ENCODE measurements at places on chromosomes 5 and 9.

- peak; percentile 22 for DNase-seq
Observed at GRCh38 chr9:36191290-36191645, 547 bp downstream of the CLTA start.

DNA sequence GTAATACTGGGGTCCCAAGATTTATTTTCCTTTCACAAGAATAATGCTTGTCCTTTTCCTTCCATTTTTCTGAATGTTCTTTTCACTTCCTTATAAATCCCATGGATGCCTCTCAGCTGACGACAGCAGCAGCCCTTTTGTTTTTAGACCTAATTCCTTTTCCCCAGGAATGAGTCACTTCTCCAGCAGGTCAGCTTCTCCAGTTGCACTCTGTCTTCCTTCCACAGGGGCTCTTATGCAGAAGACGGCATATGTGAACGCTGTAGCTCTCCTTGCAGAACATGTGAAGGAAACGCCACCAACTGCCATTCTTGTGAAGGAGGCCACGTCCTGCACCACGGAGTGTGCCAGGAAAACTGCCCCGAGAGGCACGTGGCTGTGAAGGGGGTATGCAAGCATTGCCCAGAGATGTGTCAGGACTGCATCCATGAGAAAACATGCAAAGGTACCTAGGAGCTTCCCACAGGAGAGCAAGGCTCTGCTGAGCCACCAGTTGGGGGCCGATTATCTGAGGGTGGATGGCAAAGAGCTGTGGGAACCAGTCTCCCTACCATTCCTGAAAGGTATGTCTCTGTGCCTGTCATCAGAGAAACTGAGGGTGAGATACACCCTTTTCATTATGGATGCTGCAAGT lies 72.9 kb downstream of the RFK start:
- peak; percentile 90 for DNase-seq

DNA sequence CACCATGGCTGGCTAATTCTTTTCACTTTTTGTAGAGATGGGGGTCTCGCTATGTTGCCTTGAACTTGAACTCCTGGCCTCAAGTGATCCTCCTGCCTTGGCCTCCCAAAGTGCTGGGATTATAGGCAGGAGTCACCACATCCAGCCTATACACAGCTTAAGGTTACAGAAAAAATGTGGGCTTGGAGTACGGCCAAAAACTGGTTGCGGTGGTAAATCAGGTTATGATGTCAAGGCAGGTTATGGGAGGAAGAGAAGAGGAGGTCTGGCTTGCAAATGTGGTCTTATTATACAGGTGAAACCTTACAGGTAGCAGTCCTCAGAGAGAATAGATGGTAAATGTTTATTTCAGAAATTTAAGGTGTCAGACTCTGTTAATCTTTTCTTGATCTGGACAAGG lies 30.7 kb upstream of the SYK start:
- no peak for DNase-seq

- no peak for DNase-seq
Observed at GRCh38 chr5:174272671-174273070, 227.2 kb downstream of the NSG2 start.

DNA sequence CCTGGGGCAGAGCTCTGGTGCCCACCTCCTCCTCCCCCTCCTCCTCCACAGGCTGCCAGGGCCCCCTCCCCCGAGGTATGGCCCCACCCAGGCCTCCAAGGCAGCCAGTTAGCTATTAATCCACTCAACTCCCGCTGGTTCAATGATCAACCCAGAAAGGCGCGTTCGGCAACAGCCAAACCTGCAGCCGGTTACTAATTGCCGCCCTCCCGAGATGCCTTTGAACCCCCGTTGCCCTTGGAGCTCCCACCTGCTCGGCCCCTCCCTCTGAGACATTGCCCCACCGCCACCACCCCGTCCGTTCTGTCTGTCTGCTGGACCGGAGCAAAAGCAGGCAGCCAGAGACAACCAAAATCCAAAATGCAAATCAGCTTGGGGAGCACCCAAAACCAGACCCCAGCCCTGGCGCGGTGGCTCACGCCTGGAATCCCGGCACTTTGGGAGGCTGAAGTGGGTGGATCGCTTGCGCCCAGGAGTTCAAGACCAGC lies 25.8 kb downstream of the NOTCH1 start:
- no peak for DNase-seq

- DNase-seq = no peak
Observed at GRCh38 chr9:84953252-84953773, 283.8 kb downstream of the NTRK2 start.

GRCh38 chr5:168312606-168313295 lies 21.3 kb downstream of the WWC1 start:
- no peak for DNase-seq

GRCh38 chr9:94837404-94837803 lies 110.9 kb downstream of the AOPEP start:
- DNase-seq = no peak

DNA sequence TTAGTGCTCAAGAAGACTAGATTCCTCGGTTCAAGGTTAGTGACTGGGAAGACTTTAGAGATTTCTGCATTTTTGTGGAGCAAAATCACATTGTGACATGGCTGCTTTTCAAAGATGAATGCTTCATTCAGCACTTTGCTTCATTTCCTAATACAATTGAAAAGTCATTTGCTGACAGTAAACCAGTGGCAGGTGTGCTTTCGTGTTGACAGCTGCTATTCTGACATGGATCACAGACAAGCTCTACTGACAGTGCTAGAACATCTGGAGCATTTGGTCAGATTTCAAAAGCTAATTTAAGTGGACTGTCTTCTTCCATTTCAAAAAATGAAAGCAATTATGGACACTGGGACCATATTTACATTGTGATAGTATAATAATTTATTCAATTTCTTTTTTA lies 1060.1 kb downstream of the PTPRD start:
- no peak for DNase-seq

- no peak for DNase-seq
Observed at GRCh38 chr5:20028506-20028905, 40.5 kb upstream of the CDH18 start.

DNA sequence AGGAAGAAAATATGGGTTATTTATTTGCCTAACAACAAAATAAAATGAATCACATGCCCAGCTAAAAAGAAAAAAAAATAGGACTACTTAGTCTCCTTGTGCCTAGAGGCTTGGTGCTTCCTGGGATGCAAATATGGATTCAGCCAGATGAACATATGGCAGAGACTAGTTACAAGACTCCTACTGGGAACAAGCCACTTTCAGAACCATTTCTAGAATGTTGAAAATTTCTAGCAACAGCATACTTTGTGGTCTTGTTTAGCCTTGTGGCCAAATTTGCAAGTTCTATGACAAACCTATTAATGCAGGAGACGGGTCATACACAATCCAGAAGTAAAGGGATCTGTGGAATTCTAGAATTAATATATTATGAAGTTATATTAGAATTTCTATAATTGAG lies 198.7 kb downstream of the CHSY3 start:
- no peak for DNase-seq

DNA sequence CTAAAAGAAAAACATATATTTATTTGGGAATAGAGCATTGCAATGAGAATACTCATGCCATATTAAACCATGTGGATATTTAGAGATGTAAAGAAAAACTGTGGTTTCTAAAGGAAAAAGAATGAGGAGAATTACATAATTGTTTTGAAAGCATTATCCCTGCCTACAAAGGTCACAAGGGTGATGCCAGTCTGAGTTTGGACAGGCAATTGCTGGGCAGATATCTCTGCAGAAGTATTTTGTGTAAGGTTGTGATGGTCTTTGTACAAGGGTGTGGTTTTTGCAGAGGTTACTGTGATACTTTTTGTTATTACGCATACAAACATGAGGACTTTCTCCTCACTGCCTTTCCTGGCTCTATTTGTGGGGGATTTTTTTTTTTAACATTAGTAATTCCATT lies 2022.9 kb upstream of the CDH6 start:
- no peak for DNase-seq

DNA sequence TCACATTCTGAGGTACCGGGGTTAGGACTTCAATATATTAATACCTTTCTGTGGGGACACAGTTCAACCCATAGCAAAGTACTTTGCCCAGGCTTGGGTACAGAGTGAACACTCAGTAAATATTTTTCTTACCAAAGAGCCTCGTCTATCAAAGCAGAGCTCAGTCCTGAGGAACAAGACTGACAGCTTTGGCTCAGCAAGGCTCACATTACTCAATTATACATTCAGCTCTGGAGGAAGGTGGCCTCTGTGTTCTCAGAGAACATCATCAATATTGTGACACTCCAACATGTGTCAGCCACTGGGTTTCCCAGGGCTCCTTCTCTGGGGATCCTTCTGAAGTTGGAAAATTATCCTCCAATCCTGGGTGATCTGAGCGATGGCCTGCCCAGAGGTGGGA lies 186.4 kb downstream of the NMUR2 start:
- DNase-seq = no peak

- DNase-seq = peak; percentile 78
Observed at GRCh38 chr5:158456756-158457155, 597.8 kb upstream of the CLINT1 start.

GRCh38 chr9:136792321-136793085 lies 1.4 kb downstream of the TMEM141 start:
- DNase-seq = no peak

GRCh38 chr9:9016597-9016996 lies 1217.0 kb upstream of the DMAC1 start:
- DNase-seq = no peak

DNA sequence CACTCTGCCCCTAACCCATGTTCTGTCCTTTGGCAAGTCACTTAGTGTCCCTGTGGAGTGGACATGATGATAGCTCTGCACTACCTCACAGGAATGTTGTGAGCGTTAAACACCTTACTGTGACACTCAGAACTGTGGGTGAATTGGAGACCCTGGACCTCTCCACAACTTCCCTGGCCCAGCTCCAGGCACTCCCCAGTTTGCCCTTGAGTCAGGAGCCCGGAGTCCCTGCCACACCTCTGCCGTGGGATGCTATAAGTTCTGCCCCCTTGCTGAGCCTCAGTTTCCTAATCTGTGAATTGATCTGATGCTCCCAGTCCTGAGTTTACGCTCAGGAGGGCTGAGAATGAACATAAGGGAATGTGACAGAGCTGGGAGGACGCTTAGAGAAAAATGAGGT lies 34.4 kb downstream of the GSN start:
- no peak for DNase-seq

GRCh38 chr9:17942498-17942897 lies 363.6 kb downstream of the SH3GL2 start:
- DNase-seq = no peak

- DNase-seq = no peak
Observed at GRCh38 chr9:93058355-93059010, at the start of gene SUSD3. TSS of gene SUSD3 (plus strand) at chr9:93058701. CDS start at chr9:93058743, 42 bp downstream.

DNA sequence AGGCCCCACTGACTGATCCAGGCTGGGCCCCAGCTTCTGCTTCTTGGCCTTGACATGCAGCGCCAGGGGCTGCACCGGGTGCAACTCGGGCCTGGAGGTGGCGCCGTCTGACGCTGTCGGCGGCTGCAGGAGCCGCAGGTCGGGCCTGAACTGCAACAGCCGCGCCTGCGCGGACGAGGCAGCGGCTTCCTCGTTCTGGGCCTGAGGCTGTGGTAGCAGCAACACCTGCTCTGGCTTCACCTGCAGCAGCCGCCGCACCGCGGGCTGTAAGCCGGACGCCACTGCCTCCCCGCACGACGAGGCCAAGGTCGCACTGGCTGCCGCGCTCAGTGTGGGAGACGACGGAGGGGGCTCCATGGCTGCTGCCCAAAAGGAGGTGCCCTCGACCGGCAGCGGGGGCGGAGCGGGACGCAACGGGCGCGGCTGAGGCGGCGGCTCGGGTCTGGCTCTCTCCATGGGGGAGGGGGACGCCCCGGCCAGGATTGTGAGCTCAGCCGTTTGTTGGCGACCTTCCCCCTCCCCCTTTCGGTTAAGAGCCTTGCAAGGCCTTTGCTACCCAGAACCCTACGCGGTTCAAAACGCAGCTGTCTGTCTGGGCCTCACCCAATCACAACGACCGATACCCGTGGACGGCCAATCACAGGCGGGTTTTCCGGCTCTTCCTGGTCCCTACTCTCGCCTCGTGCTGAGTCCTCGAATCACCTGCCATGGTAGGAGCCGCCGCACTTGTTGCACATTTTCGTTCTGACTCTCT lies 438 bp downstream of the SOX30 start:
- DNase-seq = no peak

GRCh38 chr9:2856400-2856799 lies 12.5 kb upstream of the PUM3 start:
- no peak for DNase-seq

GRCh38 chr9:130659699-130660248 lies 4.6 kb upstream of the PRDM12 start:
- no peak for DNase-seq

- DNase-seq = no peak
Observed at GRCh38 chr9:68427216-68427977, 71.0 kb downstream of the PGM5 start.

All from urothelium cell line (cell line).